ENCODE measurements at places on chromosomes 11 and 22.

DNA sequence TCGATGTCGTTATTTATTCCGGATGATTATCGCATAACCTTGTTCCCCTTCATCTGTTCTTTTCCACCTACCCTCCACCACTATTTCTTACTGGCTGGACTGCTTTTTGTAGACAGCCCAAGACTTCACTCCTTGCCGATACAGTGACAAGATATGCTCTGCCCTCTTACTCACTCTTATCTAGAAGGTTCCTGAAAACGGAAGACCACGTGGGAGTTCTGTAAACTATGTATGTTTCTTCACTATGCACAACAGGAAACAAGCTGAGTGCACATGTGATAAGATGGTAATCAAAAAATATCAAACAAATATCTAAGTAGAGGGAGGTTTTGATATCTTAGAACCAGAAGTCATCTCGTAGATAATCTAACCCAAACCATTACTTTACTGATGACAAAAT, 122.9 kb upstream of the ARHGAP20 start:
- DNase-seq, result no peak

GRCh38 chr22:48474881-48475280, 1352.8 kb downstream of the BRD1 start:
- DNase-seq, result no peak

DNA sequence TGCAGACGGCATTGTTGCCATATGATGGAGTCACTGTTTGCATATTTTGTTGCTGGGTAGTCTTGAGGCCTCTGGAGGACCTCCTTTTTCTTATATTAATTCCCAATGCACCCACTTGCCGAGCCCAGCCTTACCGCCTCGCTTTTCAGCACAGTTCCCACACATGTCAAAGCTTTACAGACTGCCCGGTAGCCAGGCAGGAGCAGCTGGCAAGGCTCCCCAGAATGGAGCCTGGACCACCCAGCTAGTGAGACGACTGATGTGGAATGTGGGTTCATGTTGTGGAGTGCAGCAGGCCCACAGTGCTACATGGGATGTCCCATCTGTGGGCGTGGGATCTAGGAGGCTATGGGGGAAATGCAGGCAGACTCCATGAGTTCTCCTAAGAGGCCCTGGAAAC, 99.4 kb upstream of the MTMR2 start:
- no peak for DNase-seq

- no peak for DNase-seq
Measured at GRCh38 chr22:20261848-20262581, 6.1 kb downstream of the RTN4R start.

DNA sequence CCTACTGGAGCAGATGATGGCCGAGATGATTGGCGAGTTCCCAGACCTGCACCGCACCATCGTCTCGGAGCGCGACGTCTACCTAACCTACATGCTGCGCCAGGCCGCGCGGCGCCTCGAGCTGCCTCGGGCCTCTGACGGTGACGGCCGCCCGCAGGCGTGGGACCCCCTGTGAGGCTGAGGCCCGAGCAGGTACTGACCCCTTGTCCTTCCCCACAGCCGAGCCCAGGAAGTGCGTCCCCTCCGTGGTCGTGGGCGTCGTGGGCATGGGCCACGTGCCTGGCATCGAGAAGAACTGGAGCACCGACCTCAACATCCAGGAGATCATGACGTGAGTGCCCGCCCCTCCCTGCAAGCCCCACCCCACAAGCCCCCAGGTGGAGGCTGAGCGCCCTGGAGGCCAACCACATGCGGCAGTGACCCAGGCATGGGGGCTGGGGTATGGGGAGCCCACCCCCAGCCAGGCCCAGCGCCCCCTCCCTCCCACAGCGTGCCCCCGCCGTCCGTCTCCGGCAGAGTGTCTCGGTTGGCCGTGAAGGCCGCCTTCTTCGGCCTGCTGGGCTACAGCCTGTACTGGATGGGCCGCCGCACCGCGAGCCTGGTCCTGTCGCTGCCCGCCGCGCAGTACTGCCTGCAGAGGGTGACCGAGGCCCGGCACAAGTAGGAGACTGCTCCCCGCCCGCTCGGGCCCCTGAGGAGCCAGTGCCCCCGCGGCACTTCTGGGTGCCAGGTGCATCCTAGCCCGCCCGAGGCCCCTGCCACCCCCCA, 2.8 kb upstream of the SELENOO start:
- DNase-seq, result no peak

DNA sequence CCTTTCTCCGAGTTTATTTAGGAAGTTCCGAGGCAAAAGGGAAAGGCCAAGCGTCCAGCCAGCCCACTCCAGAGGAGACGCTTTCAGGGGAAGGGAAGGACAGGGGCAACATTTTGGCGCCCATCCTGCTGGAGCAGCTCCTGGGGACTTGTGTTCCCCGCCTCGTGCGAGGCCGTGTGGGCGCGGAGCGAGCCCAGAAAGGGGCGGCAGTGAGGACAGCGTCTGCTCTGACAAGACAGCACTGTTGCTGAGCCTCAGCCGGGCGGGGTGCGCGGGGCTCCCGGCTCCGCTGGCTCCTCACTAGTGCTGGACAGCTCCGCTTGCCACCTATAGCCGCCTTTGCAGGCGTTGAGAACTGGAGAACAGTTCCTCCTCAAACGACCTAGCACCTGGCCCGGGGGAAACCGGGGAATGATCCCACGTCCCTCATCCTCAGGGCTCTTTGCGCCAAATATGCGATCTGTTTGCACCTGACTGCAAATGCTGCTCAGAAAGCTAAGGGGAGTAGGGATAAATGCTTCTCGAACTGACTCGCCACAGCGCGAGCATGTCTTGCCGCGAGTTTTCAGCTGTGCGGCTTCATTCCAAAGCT, 722 bp upstream of the GUCY1A2 start:
- DNase-seq, result peak; percentile 9

- DNase-seq, result no peak
Measured at GRCh38 chr11:123187665-123188507, 7.2 kb downstream of the CLMP start.
